ENCODE measurements at places on chromosomes 13 and 19.

DNA sequence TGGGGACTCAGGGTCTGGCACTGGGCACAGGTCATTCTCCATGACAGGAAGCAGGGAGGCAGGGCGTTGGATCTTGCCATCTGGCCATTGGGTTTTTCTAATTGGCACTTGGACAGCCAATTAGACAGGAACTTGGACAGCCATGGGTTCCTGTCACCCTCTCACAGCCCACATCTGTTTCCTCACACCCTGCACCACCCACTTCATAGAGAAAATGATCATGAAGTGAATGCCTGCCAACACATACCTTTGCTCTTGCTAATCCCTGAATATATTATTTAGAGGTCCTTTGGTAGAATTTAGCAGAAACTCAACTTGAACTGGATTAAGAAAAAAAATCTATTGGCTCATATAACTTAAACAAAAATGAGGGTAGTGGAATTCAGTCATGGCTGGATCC lies 4.9 kb upstream of the OLFM2 start:
- no peak for DNase-seq

DNA sequence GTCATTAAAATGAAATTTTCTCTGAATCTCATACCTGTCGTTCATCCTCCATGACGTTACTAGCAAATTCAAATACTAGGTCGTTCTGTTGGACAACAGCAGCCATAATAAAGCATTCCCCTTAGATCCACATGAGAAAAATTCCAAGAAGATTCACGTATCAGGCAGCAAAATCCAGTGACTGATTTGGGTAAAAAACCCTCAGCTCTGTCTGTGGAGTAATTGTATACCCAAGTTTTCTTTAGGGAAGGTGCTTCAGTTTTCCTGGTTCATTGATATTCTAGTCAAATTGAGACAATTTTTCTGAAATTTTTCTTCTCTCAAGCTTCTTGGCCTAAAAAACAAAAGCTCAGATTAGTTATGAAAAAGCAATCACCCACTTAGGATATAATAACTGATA lies 37.2 kb downstream of the ELF1 start:
- no peak for DNase-seq

GRCh38 chr13:27973291-27973690 lies 4.2 kb upstream of the CDX2 start:
- no peak for DNase-seq

GRCh38 chr13:112574834-112575613 lies 12.9 kb downstream of the TUBGCP3 start:
- DNase-seq = no peak

DNA sequence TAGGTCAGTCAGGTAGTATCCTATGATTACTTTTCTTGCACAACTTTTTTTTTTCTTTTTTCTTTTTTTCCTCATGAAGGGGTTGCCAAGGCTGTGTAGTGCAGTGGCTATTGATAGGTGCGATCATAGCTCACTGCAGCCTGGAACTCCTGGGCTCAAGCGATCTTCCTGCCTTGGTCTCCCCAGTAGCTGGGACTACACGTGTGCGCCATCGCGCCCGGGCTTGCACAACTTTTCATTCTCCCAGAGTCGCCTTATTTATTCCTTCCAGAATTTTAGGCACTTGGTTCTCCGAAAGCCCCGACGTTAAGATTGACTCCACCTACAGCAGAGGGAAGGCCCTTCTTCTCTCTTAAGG lies 867 bp upstream of the ZNF613 start:
- no peak for DNase-seq

GRCh38 chr19:37973666-37974065 lies 66.7 kb downstream of the SIPA1L3 start:
- no peak for DNase-seq

GRCh38 chr19:14081797-14082674 lies 3.5 kb downstream of the C19orf67 start:
- DNase-seq = no peak

DNA sequence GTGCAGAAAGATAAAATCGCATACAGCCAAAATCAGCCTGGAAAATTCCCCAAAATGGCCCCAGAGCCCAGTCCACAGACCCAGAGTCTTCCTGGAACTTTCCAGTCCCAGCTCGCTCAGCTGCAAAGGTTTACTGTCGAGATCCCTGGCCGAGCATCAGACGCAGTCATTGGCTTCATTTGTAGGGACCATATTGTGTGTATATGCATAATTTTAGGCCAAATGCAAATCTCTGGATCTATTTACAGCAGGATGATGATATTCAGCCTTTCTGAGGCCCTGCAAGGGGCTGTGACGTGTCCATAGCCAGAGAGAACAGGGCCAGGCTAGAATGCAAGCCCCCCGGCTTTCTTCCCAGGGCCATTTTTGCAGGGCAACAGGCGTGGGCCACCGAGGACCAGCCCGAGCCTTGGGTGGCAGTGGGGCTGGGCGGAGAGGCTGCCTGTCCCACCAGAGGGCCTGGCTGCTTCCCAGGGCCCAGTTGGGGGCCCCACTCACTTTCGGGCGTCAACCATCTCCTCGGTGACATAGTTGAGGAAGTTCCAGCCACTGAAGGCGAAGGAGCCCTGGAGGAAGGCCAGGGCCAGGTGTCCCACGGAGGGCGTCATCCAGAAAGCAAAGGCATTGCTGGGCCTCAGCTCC lies 13.7 kb downstream of the SLC7A10 start:
- DNase-seq = no peak

- no peak for DNase-seq
Observed at GRCh38 chr13:26711211-26711610, 49.4 kb downstream of the GPR12 start.

GRCh38 chr13:98466634-98467236 lies 110.2 kb downstream of the STK24 start:
- DNase-seq = no peak

- DNase-seq = no peak
Observed at GRCh38 chr13:46176756-46177155, 5.2 kb downstream of the LCP1 start.

GRCh38 chr13:113216254-113217048 lies 7.0 kb downstream of the CUL4A start:
- no peak for DNase-seq

GRCh38 chr19:45464852-45465441 lies 2.8 kb upstream of the FOSB start:
- no peak for DNase-seq

- DNase-seq = no peak
Observed at GRCh38 chr19:18869023-18869618, 26.8 kb downstream of the CERS1 start.
